ENCODE measurements at places on chromosomes 11 and 22.
A peak's percentile ranks its signal among the peaks of the same experiment; 100 is the strongest.

DNA sequence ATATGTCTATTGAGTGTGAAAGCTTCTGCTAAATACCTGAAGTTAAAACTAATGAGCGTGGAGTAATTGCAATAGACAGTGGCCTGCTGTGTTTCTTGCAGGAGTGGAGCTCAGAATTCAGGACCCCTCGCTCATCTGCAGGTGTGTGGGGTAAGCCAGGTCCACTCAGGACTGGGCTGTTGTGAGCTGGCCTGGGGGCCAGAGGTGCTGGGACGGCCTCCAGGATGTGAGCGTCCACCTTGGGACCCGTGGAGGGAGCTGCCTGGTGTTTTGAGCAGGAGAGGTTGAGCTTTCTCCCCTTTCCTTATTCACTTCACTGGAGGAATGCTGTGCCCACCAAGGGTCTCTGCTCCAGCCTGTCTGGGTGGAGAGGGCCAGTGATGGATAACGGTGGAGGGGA, 681.2 kb downstream of the BRD1 start:
- DNase-seq, result no peak

GRCh38 chr11:60864856-60865513, 2.4 kb upstream of the ZP1 start:
- DNase-seq, result no peak

GRCh38 chr11:64765851-64766665, 6.3 kb upstream of the PYGM start:
- DNase-seq, result no peak

DNA sequence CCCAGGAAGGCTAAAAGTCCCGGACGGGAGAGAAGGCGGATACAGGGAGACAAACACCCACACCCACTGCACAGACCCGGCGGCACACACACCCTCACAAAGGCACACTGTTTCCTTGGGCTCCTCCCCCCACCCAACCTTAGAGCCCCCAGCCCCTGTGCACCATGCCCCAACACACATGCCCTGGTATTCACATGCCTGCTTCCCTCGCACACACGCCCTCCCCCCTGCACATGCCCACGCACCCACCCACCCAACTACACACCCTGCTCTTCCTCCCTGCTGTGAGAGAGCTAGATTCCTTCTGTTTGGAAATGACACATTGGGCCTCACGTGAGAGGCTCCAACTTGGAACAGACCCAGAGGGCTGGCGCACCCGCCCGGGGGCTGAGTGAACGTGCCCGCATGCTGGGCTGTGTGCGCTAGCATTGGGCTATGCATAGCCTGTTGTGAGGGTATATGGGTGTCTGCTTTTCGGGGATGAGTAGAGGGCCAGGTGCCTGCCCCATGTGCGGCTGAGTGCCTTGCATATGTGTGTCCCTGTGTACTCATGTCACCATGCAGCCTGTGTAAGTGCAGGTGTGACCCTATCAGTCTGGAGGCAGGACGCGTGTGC, 518 bp upstream of the CHRM1 start:
- no peak for DNase-seq

DNA sequence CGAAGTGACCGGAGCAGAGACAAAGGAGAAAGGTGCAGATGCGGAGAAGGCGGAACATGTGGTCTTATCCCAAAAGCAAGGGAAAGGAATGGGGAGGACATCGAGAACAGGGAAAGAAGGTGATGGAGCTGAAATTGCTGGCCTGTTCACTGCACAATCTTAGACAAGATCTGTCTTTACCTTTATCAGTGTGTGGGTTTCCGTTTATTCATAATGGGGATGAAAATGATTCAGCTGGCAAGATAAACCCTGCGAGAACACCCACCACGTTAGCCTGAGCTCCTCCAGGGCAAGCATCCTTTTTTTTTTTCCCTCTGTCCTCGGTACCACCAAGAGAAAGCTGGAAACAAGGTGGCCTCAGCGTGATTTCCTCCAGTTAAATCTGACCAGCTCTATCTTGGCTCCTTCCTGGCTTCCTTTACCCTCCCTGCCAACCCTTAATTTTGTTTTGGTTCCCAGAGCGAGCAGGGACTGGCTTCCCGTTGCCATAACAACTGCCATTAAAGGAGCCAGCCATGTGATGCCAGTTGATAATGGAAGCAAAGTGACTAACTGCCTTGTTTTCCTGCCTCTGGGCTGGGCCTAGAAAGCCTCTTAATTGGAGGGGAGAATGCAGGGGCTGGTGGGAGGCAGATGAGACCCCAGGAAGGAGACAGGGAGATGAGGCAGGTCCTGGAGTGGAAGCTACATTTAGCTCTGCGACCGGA, 4.2 kb downstream of the SGSM1 start:
- DNase-seq, result no peak

DNA sequence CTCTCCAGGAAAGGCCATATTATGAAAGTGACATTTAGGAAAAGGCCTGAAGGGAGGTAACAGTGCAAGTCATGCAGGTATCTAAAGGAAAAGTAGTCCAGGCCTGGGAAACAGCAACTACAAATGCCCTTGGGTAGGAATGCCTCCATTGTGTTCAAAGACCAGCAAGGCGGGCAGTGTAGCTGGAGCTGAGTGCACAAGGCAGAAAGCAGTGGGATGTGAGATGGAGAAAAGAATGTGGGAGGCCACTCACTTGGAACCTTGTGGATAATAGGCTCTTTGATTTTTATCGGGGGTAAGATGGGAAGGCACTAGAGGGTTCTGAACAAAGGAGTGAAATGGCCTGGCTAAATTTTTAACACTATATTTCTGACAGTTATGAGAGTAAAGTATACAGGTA, 188.6 kb downstream of the PGR start:
- no peak for DNase-seq

- DNase-seq, result no peak
Measured at GRCh38 chr22:34333285-34333684, 413.0 kb upstream of the LARGE1 start.

- DNase-seq, result no peak
Measured at GRCh38 chr11:79244241-79244772, 196.5 kb downstream of the TENM4 start.

DNA sequence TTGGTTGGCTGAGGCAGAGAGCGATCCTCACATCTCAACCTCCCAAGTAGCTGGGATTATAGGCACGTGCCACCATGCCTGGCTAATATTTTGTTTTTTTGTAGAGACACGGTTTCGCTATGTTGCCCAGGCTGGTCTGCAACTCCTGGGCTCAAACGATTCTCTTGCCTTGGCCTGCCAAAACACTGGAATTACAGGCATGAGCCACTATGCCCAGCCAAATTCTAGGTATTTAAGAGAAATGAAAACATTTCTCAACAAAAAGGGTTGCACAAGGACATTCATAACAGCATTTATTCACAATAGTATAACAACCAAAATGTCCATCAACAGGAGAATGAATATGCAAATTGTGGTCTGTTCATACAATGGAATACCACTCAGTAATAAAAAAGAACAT, 31.7 kb upstream of the RBX1 start:
- DNase-seq, result no peak

GRCh38 chr11:86508604-86509587, 134.2 kb downstream of the CCDC81 start:
- no peak for DNase-seq

DNA sequence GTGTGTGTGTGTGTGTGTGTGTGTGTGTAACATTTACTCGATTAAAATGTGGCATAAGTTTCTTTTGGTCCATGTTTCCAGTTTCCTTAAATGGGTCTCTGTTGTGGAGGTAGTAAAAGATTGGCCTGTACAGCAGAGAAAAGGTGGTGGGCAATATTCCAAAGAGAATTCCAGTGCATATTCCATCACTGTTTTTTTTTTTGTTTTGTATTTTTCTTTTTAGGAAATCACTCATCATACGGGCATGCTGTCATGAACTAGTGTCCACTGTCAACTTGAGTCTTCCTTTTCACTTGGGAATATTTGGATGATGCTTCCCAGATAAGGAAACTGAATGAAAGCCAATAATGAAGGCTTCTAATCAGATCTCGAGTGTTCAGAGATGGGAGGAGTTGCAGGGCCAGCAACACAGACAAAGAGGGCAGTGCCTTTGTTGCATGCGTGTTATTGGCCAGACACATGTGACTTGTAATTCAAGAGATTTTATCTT, 95.2 kb upstream of the PDGFD start:
- no peak for DNase-seq

DNA sequence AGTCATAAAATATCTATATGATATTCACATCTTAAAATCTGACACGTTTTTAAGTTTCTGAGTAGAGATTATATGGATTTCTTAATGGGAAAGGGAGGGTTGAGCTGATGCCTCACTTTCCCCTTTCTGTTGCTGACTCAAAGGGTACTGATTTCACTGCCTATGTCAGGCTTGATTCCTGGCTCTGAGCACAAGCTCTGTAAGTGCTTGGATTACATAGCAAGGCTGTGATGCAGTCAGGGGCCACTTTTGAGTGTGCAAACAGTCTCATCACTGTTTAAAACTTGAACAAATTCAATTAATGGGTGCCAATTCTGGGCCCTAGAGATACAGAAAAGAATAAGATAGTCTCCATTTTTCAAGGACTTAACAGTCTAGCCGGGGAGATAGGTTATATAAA, 14.4 kb downstream of the ATXN10 start:
- DNase-seq, result no peak

- DNase-seq, result no peak
Measured at GRCh38 chr11:61495801-61496601, 12.5 kb upstream of the LRRC10B start.

DNA sequence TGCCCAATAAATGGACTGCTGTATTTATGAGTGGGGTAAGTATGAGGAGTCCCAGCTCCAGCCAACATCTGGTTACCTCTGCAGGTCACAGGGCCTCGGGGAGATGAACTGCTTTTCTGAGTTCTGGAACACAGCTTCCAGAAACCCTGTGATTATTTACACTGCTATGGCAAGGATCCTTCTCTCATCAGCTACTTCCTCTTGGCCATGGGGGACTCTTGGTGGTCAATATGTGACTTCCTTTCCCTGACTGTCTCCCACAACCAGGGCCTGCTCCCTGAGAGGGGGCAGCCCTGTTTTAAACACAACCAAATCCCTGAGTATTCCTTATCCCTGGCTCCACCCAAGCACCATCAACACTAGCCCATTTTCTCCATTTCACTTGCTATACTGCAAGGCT, 10.0 kb downstream of the RHOG start:
- DNase-seq, result no peak

GRCh38 chr11:45189230-45189629, 42.8 kb downstream of the PRDM11 start:
- no peak for DNase-seq

GRCh38 chr22:26648011-26648497, 9.3 kb upstream of the MIAT start:
- peak; percentile 27 for DNase-seq

DNA sequence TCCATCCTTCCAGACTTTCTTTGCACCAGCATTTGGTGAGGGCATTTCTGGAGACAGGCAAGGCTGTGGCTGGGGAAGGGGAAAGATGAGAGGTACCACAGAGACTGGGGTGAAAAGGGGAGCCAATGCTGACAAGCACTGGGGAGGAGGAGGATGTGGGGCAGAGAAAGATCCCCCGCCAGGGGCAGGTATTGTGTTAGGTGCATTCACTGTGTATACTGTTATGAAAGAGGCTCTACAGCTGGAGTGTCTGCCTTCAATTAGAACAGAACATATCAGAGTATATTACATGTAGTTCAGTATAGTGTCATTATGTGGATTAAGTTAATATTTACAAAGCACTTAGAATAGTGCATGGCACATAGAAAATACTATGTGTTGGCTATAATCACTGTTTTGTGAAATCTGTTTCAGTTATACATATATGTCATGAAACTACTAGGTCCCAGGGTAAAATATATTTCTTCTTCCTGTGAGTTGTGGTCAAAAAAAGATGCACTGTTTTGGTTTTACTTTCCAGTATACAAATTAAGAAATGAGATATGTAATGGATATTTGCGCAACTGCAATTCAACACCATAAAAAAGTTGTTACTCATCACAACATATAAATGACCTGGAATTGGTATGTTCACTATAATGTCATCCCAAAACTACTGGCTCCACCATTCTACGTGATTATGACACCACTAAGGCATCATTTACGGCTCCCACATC, 8.4 kb downstream of the MSANTD2 start:
- DNase-seq, result no peak

- no peak for DNase-seq
Measured at GRCh38 chr22:45212992-45213751, 27.5 kb downstream of the KIAA0930 start.

GRCh38 chr22:32340411-32340810, 17.3 kb upstream of the RFPL3 start:
- DNase-seq, result no peak

- no peak for DNase-seq
Measured at GRCh38 chr11:124970925-124971324, 16.9 kb downstream of the CCDC15 start.

DNA sequence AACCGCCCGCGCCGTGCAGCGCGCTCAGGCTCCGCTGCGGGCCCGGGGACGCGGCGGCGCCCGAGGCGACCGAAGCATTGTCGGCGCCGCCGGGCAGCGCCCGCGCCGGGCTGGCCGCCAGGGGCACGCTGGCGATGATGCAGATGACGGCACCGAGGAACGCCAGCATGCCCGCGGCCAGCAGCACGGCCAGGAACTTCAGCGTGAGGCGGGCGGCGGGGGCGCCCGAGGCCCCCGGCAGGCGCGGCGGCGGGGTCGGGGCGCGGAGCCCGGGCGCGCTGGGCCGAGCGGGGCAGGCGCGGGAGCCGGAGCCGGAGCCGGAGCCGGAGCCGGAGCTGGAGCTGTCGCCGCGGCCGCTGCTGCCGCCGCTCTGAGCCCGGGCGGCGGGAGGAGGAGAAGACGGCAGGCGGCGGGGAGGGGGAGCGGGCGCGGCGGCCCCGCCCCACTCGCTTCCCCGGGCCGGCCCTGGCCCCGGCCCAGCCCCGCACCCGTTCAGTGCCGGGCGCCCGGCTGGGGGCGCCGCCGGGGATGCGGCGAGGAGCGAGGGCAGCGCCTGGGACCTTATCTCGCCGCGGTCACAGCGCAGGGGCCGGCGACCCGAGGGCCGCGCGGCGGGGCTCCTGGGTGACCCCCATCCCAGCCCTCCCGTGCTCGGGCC, at the start of gene NPTXR:
TSS of gene NPTXR (minus strand) at position 372 of the 658 bp plus-strand sequence.
- DNase-seq, result no peak

GRCh38 chr22:46581538-46582244, 38.5 kb upstream of the GRAMD4 start:
- DNase-seq, result no peak

GRCh38 chr11:44116234-44116830, 20.9 kb downstream of the EXT2 start:
- DNase-seq, result no peak

DNA sequence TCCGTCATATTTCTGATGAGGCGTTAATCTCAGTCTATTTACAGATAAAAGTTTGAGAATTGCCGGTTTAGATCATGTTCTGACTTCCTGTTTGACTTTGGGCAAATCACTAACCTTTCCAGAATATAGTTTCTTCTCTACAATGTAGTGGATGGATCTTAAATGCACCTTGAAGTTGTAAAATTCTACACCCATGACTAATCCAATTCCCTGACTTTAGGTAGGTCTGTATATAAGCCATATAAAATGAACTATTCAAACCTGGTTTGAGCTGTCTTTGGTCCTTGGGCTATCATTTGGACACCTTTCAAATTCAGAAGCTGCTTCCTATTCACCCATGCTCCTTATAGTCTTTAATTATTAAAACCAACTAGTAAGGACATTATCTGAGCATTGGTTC, 52.2 kb upstream of the BLID start:
- DNase-seq, result no peak

- no peak for DNase-seq
Measured at GRCh38 chr22:38452373-38453065, 2.5 kb downstream of the KCNJ4 start.

Measured in stimulated activated CD4-positive, alpha-beta T cell treated with anti-CD3 and anti-CD28 coated beads, Interleukin-1b, Interleukin-23, amount 100 ng/mL, for 48 hours (primary cell).